ENCODE measurements at places on chromosomes 1 and 21.
A peak's percentile ranks its signal among the peaks of the same experiment; 100 is the strongest.

GRCh38 chr1:117128323-117129079, 7.0 kb upstream of the TRIM45 start:
- DNase-seq = no peak

- DNase-seq = no peak
Observed at GRCh38 chr1:85630493-85630892, 49.9 kb downstream of the CCN1 start.

DNA sequence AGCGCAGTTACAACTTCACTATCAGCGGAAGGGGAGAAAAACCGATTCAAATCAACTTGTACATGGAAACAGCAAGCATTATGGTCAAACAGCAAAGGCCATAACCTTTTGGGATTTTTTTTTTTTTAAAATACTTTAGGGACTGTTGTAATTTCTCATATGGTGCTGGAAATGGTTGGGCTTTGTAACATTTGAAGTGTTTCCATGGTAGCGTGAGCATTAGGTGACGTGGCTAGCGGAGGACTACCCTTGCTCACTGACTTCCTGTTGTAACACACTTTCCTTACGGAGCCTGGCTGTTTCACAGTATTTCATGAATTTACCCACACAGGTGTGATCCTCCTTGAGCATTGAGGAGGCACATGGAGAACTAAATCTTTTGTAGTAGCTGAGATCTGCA, 269.5 kb downstream of the TM2D1 start:
- no peak for DNase-seq

- no peak for DNase-seq
Observed at GRCh38 chr1:169259816-169260215, 107.8 kb downstream of the NME7 start.

- DNase-seq = no peak
Observed at GRCh38 chr1:227910511-227911153, 37.1 kb downstream of the WNT9A start.

GRCh38 chr1:201640624-201641023, 101.7 kb downstream of the NAV1 start:
- no peak for DNase-seq

DNA sequence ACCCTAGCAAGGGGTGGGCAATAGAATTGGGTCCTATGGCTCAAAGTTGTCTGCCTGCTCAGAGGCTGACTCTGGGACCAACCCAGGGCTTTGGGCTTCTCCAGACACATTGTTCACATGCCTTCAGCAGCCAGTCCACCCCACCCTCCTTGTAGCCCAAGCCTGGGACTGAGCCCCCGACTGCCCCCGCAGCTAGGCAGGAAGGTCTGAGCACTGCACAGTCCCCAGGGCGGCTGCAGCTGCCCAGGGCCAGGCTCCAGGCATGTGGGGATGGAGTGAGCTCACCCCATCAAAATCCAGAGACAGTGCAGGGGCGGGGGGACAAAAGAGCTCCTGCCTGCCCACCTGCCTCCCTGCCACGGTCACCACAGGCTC, 35.6 kb downstream of the HSPG2 start:
- no peak for DNase-seq

DNA sequence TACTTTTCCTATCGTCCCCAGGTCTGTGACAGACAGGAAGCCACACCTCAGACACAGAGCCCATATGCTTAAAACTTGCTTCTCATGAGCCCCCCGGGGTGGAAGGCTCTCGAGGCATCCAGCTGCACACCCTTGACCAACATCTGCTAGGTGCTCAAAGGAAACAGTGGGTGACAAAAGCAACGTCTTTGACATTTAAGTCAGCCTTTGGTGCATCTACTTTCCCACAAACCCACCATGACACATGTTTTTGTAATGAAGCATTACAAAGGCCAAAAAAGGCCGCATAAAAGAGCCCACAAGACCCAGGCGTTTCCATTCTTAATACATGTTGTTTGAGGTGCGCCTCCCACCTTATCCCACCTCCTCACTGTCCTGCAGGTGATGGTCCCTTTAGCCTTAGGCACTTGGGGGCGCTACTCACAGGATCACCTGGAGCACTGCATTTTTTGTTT, 11.8 kb upstream of the FASLG start:
- peak; percentile 4 for DNase-seq

GRCh38 chr1:162944974-162945674, 84.1 kb upstream of the CCDC190 start:
- no peak for DNase-seq

- DNase-seq = no peak
Observed at GRCh38 chr1:228104526-228105269, 1.6 kb upstream of the C1orf35 start.

- no peak for DNase-seq
Observed at GRCh38 chr1:108036796-108037562, 72.0 kb upstream of the VAV3 start.

GRCh38 chr1:116481934-116482333, 88.9 kb downstream of the CD58 start:
- no peak for DNase-seq

DNA sequence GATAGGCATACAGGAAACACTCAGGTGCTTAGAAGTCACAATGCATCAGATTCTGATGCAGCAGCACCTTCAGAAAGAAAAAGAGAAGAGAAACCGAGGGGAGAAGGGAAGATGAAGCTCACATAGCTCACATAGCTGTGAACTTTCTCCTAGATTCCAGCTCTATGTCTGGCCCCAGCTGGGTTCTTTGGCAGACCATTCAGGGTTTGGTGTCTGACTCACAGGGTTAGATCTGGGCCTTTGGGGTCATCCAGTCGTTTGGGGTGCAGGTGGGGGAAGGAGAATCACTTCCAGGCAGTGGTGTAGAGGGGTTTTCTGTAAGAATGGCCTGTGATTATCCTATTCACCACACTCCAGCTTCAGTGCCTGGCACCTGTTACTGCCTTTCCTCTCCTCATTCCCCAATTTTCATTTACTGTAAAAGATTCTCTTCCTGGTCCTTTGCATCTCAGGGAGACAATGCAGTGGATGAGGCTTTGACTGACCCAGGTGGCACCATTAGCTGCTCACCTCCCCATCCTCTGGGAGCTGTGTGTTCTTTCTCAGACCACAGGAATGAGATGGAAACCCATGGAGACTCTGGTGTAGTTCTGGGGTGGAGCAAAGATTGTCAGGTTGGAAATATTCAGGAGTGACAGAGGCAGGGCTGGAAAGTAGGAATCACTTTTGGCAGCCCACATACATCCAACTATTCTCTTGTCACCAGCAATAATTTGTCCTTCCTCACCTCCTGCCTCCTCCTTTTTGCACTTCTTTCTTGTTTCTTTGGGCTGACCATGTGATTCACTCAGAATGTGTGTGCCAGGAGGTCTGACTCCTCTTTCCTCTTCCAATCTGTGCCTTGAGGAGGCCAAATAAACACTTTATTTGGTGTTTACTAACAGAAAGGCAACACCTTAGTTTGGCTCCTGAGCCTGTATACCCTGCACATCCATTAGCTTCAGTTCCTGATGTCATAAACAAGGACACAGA, 103.3 kb downstream of the PAPPA2 start:
- no peak for DNase-seq

- DNase-seq = no peak
Observed at GRCh38 chr1:89692601-89693521, 59.9 kb downstream of the LRRC8C start.

GRCh38 chr1:202155478-202156021, 4.9 kb downstream of the PTPN7 start:
- no peak for DNase-seq

DNA sequence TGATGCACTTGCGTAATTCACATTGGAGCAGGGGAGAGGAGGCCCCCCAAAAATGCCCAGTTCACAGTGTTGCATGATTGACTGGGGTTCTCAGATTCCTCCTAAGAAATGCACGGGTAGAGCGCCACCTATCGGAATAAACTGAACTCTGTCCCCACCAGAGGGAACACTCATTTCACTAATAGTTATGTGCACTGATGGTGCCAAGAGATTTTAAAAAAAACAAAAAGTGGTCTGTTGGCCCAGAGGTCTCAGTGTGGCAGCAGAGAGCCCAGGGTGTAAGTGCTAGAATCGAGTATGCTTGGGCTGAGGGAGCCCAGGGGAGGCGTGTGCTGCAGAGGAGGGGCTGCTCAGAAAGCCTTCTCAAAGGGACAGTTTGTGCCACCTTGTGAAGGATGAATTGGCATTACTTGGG, 6.9 kb downstream of the PINK1 start:
- DNase-seq = peak; percentile 35

Measured in CD8-positive, alpha-beta memory T cell (primary cell).